ENCODE measurements at places on chromosomes 3 and 15.

DNA sequence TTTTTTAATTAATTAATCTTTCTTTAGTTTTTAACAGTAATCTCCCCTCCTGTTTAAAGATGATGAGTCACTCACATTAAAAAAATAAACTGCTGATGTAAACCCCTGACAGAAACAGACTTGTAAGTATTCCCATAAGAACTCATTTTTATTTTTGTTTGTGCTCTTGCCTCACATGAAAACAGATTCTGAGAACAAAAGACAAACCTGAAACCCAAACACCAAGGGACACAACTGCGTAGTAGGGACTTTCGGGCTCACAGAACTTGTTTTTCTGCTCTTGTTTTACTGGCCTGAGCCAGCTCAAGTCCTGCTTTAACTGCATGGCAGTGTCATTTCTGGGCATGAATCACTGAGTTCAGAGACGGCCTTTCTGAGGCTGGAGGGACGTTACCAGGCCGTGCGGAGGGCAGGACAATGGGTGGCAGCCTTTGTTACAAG is 600.8 kb downstream of the FOXP1 start:
- peak; percentile 91 for DNase-seq

- DNase-seq = no peak
Observed at GRCh38 chr3:188646592-188646991, 492.6 kb downstream of the LPP start.

DNA sequence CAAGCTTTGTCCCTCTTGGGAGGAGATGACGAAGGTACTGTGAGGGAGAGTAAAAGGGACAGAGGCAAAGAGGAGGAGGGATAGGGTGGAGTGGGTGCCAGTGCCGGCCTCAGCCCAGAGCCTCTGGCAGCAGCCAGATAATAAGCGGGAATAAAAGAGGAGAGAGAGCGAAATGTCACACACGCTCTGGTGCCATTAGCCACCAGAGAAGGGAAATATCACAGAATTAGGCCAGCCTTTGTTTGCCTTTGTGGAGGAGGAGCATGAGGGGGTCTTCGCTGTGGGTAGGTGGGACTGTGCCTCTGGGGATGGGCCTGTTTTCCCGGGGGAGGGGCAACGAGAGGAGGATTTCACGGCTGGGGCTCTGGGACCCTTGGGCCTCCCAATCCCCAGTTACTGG is 67.8 kb downstream of the LINGO1 start:
- DNase-seq = no peak

DNA sequence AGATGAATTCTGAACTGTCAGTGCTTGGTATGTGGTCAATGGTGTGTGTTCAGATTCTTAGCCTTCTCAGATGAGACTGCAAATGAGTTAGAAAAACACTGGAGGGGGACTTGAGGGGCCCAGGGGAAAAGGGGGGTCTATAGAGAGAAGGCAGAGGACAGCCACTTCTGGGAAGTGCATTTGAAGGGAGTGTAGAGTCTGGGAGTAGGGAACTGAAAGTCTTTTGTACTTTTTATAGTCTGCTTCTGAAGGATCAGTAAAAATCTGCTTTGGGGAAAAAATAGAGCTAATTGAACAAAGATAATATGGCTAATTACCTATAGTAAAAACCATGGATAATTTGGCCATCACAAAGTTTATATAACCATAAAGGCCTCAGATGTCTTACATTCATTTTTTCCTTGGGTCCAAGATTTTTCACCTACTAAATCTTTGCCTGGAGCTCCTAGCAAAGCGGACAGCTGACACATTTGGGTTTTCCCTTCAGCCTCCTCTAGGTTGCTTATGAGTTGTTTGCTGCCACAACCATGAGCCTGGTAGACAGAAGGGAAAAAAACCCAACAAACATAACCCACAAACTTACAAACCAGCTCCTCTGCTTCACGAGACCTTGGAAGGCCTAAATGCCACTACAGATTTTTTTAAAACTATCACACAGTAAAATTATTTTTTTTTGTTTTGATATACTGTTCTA is 48.8 kb downstream of the CD86 start:
- no peak for DNase-seq

GRCh38 chr3:177199206-177199760 is 2.0 kb upstream of the TBL1XR1 start:
- DNase-seq = no peak

DNA sequence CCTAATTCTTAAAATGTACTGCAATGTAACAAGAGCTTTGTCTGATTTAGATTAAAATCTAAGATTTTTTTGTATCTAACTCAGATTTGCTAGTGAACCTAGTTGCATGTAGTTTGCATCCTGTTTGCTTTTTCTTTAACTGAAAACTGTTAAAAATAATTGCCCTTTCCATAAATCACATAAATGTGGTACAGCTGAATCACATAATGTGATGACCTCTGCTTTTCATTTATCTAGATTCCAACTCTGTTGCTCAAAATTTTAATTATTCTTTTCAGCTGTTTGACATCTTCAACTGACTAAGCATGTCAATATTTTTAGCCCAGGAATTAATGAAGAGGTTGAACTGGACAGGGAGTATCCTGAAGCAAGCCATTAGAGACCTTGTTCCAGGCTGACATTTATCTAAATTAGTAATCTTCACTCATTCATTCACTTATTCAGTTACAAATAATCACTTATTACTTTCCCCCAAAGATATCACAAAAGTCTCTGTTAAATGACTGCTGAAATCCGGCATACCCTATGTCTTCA is 101.9 kb upstream of the PLXND1 start:
- DNase-seq = peak; percentile 6

DNA sequence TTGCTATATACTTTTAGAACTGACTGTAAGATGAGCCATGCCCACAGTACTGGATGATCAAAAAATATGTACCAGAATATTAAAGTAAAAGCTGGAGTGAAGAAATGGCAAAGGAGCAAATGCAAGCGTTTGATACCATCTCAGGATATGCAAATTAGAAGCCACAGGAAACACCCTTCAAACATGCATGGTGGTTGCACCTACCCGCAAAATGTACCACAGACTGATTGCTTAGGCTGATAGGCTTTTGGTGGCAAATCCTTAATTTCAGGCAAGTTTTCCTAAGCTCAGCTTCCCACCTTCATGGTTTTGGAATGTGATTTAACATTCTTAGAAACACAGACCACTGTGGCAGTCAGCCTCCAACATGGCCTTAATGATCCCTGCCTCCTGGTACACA is 149.0 kb downstream of the PDZRN3 start:
- DNase-seq = no peak
